ENCODE measurements at places on chromosomes 6 and 20.

- DNase-seq, result no peak
Observed at GRCh38 chr6:15500901-15501825, 161.7 kb downstream of the DTNBP1 start.

GRCh38 chr20:34938466-34939163 is 17.0 kb downstream of the GSS start:
- DNase-seq, result no peak

DNA sequence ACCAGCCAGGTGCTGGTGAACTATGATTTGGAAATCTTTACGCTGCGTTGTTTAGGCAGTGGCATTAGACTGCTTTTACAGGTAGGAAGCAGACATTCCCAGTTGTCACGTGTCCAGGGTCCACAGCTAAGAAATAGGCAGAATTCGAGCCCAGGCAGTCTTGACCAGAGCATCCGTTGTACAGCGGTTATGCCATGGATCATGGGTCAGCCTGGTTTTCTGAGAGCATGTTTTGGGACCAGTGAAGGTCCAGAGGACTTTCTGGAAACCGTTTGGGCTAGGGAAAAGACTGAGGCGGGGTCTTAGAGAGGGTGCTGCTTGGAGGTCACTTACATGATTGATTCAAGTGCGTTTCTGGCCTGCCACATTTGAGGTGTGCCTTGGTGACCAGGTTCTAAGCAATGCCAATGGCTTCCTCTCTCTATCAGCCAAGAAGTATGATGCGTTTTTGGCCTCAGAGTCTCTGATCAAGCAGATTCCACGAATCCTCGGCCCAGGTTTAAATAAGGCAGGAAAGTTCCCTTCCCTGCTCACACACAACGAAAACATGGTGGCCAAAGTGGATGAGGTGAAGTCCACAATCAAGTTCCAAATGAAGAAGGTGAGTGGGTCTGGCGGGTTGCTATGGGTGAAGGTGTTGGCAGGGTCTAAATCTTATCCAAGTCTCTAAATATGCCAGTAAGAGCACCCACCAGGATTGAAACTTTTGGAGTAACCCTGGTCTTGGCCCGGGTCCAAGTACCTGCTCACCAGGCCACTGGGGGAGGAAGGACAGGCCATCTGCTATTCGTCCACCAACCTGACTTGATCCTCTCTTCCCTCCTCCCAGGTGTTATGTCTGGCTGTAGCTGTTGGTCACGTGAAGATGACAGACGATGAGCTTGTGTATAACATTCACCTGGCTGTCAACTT is 1.8 kb downstream of the RPL10A start:
- no peak for DNase-seq

- DNase-seq, result no peak
Observed at GRCh38 chr6:37985355-37985754, 165.8 kb downstream of the ZFAND3 start.

DNA sequence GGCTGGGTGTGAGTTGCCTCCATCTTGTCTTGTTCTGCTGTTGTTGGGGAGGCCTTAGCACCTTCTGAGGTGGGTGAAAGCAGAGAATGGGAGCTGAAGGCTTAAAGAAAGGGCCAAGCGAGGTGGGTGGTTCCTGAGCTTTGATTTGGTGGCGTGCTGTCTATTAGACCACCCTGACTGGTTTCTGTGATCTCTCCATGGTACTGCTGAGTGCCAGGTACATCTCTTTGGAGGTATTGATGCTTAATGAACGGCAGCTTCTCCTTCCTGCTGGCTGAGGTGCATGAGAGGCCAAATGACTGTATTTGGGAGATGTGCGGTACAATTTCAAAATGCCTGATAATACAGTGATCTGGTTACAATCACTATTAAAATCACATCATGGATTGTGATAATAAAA is 15.4 kb downstream of the RIN2 start:
- no peak for DNase-seq

DNA sequence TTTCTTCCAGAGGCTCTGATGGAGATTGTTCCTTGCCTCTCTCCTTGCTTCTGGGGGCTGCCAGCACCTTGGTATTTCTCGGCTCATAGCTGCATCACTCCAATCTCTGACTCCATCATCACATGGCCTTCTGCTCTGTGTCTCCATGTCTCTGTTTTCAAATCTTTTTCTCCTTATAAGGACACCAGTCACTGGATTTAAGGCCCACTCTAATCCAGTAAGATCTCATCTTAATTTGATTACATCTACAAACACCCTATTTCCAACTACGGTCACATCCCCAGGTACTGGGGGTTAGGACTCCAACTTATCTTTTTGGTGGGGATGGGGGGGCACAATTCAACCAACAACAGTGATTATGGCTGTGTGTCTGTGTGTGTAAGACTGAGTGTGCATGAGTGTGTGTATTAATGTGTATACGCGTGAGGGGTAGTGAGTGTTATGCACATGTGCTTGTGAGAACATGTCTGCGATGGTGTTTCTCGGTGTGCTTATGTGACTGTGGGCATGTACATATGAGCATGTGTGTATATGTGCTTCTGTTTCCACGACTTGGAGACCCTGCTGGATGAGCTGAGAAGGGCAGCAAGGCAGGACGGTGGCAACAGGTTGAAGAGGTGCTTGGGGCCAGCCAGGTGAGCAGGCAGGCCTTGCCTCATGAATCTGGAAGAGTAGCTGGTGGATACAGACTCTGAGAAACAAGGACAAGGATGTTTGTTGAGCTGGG is 130.5 kb downstream of the MRPL14 start:
- DNase-seq, result no peak

- no peak for DNase-seq
Observed at GRCh38 chr6:160426136-160426535, 78.0 kb downstream of the SLC22A3 start.

GRCh38 chr6:38207375-38207774 is 387.8 kb downstream of the ZFAND3 start:
- no peak for DNase-seq

GRCh38 chr20:37334450-37334849 is 11.5 kb upstream of the SRC start:
- DNase-seq, result no peak

DNA sequence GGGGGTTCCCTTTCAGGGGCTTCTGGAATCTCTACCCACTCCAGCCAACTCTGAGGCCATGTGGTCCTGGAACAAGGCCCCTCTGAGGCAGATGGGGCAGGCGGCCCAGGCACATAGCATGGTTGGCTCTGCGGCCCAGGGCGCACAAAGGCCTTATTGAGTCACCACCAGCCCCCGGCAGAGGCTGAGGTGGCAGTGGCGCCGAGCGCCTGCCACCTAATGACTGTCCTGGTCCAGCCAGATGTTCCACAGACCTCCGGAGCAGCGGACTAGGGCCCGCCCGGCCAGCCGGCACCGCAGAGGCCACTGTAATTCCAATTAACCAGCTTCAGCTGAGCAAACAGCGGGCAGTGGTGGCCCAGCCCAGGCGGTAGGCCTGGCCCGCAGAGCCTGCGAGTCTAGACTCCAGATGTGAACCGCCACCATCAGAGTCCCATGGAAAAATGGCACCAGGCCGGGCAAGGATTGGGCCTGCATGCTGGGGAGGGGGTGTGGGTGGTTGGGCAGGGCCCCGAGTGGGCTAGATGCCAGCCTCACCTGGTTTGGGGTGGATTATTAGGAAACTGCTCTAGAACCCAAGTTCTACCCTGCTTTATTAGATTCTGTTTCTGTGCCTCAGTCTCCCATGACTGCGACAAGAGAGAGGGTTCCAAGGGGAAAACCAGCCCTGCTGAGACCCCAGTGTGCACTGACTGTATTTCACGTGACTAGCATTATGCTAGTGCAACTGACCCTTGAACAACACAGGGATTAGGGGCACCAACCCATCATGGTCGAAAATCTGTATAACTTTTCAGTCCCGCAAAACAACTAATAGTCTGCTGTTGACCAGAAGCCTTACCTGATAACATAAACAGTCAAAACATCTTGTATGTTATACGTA is 34.1 kb upstream of the ID1 start:
- no peak for DNase-seq

DNA sequence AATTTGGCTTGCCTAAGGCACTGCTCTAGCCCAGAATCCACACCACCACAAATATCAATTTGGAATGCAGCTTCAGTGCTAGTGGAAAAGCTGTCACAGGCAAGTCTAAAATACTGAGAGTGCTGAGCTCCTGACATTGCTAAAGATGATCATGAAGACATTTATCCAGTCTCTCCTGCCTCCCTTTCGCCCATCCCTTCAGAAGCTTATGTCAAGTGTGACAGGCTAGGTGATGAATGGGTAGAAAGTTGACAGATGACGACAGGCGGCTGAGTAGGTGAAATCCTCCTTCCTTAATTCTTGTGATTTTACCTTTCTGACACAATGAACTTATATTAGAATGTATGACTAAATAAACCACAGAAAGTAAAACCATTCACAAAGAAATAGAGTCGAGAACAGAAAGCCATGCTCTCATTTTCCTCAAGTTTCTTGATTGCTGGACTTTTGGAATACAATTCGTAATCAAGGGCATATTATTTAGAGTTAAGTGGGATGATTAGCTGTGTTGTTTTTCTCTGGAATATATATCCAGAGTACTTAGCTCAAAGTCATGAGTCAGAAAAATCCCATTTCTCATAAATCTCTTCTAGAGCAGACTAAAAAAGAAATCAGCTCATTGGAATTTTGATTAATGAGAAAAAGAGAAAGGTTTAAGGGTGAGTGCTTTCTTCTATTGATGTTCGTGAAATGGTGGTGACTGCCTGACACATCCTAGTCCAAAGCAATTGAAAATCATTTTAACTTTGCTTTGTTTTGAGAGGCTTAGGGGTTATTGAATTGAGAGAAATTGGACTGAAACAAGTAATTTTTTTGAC is 1228.2 kb upstream of the CITED2 start:
- no peak for DNase-seq
